Cardiac muscle cell (in vitro differentiated cells and primary cell): ENCODE measurements at places on chromosomes 7 and 10.

- no peaks in the 10 kb centered on the region for H3K36me3 ChIP-seq
- no peak overlapping the region for H3K4me3 ChIP-seq
- no peak overlapping the region for H3K27ac ChIP-seq
- no peaks in the 10 kb centered on the region for H3K4me1 ChIP-seq
- DNase-seq = peak; percentile 63
- peaks cover 16% of the 10 kb centered on the region for H3K27me3 ChIP-seq
These were observed 26.2 kb upstream of the RASGEF1A start for GRCh38 chr10:43292755-43293676.

DNA sequence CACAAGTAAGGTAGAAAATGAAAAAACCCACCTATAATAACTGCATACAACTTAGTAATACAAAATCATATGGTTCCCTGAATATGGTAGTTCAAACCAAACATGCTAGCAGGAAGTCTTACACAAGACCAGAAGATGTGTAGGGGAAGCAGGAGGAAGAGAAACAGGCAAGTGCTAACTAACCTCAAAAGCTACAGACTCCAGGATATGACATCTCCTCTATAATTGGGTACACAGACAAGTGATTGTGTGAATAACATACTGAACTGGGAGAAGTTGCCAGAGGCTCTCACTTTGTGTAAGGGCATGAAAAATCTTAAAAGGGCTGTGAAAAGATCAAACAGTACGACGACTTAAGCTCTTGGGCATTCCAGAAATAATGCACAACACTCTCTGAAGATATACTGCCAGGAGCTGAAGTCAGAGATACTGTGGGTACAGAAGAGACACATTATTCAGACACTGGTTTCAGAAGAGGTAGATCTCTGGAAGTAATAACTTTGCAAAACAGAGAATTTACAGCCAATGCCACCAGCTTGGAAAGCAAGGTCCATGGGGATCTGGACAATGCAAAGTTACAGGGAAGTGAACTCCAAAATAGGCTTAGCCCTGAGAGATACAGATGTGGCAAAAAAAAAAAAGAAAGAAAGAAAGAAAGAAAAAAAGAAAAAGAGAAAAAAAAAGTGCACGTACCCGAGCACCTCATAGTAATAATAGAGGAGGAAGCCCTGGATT lies 767.2 kb downstream of the TNS3 start:
- no peak overlapping the region for H3K27ac ChIP-seq
- peak; percentile 23 for DNase-seq
- H3K4me3 ChIP-seq = no peak overlapping the region
- H3K36me3 ChIP-seq = no peaks in the 10 kb centered on the region

DNA sequence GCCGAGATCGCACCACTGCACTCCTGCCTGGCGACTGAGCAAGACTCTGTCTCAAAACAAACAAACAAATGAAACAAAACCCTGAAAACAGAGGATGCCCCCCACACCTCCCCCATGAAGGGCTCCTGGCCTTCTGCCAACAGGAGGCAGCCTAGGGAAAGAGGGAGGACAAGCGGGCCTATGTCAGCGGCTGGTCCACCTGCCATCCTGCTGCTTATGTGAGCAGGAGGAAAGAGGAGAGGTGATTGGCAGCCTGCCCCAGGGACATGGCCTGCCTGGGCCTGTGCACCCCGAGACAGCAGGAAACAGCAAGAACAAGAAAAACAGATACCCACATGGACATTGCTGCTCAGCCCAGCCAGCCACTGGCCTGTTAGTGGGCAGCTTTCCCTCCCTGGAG lies 9.1 kb upstream of the ZNF316 start:
- no peak overlapping the region for H3K27ac ChIP-seq
- no peak overlapping the region for H3K4me3 ChIP-seq
- no peaks in the 10 kb centered on the region for H3K4me1 ChIP-seq
- H3K27me3 ChIP-seq = no peaks in the 10 kb centered on the region
- peaks cover 8% of the 10 kb centered on the region for H3K36me3 ChIP-seq

DNA sequence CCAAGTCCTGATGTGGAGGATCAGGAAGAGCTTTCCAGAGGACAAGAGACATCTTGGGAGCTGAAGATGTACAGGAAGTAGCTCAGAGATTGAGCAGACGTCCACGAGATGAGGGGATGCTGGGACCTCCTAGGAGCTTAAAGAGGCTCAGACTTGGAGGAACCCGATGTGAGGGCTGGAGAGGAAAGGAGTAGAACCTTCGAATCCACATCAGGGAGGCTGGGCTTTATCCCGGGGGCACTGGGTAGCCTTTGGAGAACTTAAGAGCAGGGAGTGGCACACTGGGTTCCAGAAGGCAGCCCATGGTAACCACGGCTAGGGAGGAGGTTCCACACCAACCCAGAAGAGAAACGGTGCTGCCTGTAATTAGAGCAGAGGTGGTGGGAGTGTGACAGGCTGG lies 10.8 kb downstream of the PRKCQ start:
- H3K36me3 ChIP-seq = no peaks in the 10 kb centered on the region
- no peak overlapping the region for H3K4me3 ChIP-seq
- DNase-seq = no peak
- no peaks in the 10 kb centered on the region for H3K27me3 ChIP-seq
- H3K27ac ChIP-seq = no peak overlapping the region
- H3K4me1 ChIP-seq = no peaks in the 10 kb centered on the region

DNA sequence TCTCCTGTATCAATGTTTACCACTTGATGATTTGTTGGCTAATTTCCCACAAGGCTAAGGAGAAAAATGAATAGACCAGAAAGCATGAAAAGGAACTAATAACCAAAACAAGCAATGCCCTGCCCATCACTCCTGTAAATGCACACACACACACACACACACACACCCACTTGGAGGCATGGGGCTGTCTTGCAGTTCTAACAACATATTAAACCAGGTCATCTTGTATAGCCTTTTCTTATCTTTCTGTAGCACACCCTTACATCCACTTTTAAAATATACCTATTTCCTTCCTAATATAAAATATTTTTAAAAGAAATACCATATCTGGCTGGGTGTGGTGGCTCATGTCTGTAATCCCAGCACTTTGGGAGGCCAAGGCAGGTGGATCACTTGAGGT lies 105.3 kb downstream of the CTTNBP2 start:
- no peaks in the 10 kb centered on the region for H3K4me1 ChIP-seq
- no peak overlapping the region for H3K27ac ChIP-seq
- no peak overlapping the region for H3K4me3 ChIP-seq
- H3K36me3 ChIP-seq = peaks cover 9% of the 10 kb centered on the region
- H3K27me3 ChIP-seq = no peaks in the 10 kb centered on the region
- DNase-seq = no peak

- no peak overlapping the region for H3K27ac ChIP-seq
- H3K4me1 ChIP-seq = no peaks in the 10 kb centered on the region
- H3K36me3 ChIP-seq = no peaks in the 10 kb centered on the region
- no peak for DNase-seq
- no peak overlapping the region for H3K4me3 ChIP-seq
These were observed 892.0 kb upstream of the AUTS2 start for GRCh38 chr7:68706291-68706690.

- H3K27ac ChIP-seq = peak overlapping the region; percentile 41
- H3K4me3 ChIP-seq = no peak overlapping the region
- peak; percentile 41 for DNase-seq
- peaks cover 2% of the 10 kb centered on the region for H3K4me1 ChIP-seq
These were observed 150.5 kb downstream of the PLXDC2 start for GRCh38 chr10:19966751-19967150.

GRCh38 chr10:67807855-67808456 lies 30.0 kb downstream of the DNAJC12 start:
- no peak for DNase-seq
- no peak overlapping the region for H3K27ac ChIP-seq
- no peaks in the 10 kb centered on the region for H3K4me1 ChIP-seq
- H3K27me3 ChIP-seq = no peaks in the 10 kb centered on the region
- no peaks in the 10 kb centered on the region for H3K36me3 ChIP-seq

DNA sequence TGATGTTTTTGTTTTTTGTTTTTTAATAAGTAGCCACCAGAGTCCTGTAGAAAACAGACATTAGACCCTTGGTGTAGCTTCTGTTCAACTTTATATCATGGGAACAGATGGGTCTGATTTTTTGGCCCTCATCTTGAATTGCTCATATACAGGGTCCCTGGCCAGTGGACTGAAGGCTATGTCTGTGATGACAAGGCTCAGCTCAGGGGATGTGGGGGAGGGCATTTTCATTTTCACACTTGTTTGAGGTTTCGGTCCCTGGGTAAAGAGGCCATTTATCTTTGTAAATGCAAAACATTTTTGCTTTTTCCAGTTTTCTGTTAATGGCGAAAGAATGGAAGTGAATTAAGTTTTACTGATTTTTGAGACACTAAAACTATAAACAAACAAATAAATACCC lies 257.6 kb upstream of the PHYHIPL start:
- H3K36me3 ChIP-seq = no peaks in the 10 kb centered on the region
- H3K4me1 ChIP-seq = peaks cover 28% of the 10 kb centered on the region
- no peak overlapping the region for H3K4me3 ChIP-seq
- H3K27me3 ChIP-seq = no peaks in the 10 kb centered on the region
- no peak overlapping the region for H3K27ac ChIP-seq

DNA sequence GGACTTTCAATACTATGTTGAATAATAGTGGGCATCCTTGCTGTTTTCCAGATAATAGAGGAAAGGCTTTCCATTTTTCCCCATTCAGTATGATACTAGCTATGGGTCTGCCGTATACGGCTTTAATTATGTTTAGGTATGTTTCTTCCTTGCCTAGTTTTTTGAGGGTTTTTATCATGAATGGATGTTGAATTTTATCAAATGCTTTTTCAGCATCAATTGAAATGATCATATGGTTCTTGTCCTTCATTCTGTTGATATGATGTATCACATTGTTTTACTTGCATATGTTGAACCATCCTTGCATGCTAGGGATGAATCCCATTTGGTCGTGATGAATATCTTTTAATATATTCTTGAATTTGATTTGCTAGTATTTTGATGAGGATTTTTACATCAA lies 9.2 kb upstream of the RP9 start:
- no peak overlapping the region for H3K27ac ChIP-seq
- no peaks in the 10 kb centered on the region for H3K27me3 ChIP-seq
- H3K4me3 ChIP-seq = no peak overlapping the region
- H3K36me3 ChIP-seq = no peaks in the 10 kb centered on the region
- no peak for DNase-seq
- no peaks in the 10 kb centered on the region for H3K4me1 ChIP-seq

DNA sequence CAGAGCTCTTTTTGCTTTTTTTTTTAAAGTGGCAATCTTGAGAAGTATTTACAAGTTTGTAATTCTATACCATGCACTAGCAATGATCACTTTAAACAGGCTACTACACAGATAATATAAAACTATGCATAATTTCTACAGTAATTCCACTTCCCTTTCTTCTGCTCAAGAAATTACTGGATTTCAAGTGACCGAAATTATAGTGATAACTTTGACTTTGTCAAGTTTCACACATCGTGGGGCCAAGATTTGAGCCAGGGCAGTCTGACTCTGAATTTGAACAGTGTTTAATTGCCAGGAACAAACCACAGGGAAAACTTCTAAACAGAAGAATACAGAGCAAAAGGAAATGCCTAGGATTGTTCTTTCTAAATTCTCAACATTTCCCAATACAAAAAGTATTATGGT lies 288.3 kb upstream of the MKLN1 start:
- no peak overlapping the region for H3K27ac ChIP-seq
- peak; percentile 64 for DNase-seq
- H3K27me3 ChIP-seq = no peaks in the 10 kb centered on the region
- H3K4me3 ChIP-seq = no peak overlapping the region
- no peaks in the 10 kb centered on the region for H3K36me3 ChIP-seq

GRCh38 chr7:36760856-36761762 lies 36.8 kb upstream of the AOAH start:
- H3K27me3 ChIP-seq = no peaks in the 10 kb centered on the region
- no peak overlapping the region for H3K4me3 ChIP-seq
- DNase-seq = no peak
- no peak overlapping the region for H3K27ac ChIP-seq
- no peaks in the 10 kb centered on the region for H3K4me1 ChIP-seq

- H3K27ac ChIP-seq = no peak overlapping the region
- H3K4me1 ChIP-seq = peaks cover 17% of the 10 kb centered on the region
- H3K36me3 ChIP-seq = peaks cover 36% of the 10 kb centered on the region
These were observed 1.1 kb upstream of the SFXN4 start for GRCh38 chr10:119166564-119166963.

DNA sequence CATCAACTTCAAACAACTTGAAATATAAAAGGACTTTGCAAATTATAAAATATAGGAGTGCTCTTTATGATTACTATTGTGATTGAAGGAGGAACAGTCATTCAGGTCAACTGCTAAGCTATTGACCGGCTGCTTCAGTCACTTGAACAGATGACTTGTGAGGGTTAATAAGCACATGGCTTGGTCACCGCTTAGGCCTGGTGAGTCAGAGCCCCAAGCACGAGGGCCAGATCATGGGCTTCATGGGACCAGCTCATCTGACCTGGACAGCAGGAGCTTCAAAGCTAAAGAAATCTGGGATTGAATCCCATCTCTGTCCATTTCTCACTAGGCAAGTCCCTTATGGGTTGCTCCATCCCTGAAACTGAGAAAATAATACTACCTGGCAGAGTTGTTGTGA lies 60.4 kb upstream of the ADO start:
- no peaks in the 10 kb centered on the region for H3K27me3 ChIP-seq
- no peaks in the 10 kb centered on the region for H3K36me3 ChIP-seq
- DNase-seq = no peak
- no peak overlapping the region for H3K4me3 ChIP-seq

DNA sequence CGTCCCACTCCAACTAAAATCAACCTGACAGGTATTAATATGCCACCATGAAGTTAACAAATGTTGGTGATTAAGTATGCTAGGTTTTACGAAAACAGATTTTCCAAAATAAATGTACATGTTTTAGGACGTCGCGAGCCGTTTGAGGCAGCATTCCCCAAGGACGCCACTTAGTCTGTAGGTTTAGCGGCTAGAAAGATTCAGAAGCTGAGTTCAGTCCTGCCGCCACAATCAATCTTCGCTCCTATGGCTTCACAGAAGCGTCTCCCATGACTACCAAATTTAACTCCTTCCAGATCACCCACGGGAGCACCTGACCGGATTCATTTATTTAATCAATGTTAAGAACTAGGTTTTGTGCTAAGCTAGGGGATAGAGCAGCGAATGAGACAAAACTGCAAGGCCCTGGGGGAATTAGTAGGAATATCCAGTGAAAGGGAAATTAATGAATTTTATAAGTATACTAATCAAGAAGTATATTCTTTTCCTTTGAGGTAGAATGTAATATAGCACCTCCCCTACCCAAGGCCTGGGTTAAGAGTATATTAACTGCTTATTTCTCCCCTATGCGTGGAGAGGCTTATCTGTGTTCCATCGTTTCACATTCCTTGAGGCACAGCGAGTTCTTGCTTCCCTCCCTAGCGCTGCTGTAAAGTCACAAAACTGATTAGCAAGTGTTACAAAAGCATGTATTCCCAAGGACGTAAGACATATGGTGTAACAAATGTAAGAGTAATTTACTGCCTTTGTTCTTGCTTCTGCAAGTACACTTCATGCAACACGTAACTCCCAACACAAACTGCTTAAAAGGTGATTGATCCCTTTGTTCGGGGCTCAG lies 994 bp upstream of the CYP51A1 start:
- peaks cover 16% of the 10 kb centered on the region for H3K4me1 ChIP-seq
- no peaks in the 10 kb centered on the region for H3K27me3 ChIP-seq
- peak overlapping the region; percentile 98 for H3K27ac ChIP-seq
- peak overlapping the region; percentile 66 for H3K4me3 ChIP-seq
- peaks cover 3% of the 10 kb centered on the region for H3K36me3 ChIP-seq

GRCh38 chr7:44155191-44156185 lies 14.4 kb upstream of the MYL7 start:
- H3K27me3 ChIP-seq = no peaks in the 10 kb centered on the region
- H3K36me3 ChIP-seq = no peaks in the 10 kb centered on the region
- H3K4me3 ChIP-seq = no peak overlapping the region
- H3K4me1 ChIP-seq = peaks cover 1% of the 10 kb centered on the region
- DNase-seq = no peak
